ENCODE measurements at places on chromosomes 7 and 10.

DNA sequence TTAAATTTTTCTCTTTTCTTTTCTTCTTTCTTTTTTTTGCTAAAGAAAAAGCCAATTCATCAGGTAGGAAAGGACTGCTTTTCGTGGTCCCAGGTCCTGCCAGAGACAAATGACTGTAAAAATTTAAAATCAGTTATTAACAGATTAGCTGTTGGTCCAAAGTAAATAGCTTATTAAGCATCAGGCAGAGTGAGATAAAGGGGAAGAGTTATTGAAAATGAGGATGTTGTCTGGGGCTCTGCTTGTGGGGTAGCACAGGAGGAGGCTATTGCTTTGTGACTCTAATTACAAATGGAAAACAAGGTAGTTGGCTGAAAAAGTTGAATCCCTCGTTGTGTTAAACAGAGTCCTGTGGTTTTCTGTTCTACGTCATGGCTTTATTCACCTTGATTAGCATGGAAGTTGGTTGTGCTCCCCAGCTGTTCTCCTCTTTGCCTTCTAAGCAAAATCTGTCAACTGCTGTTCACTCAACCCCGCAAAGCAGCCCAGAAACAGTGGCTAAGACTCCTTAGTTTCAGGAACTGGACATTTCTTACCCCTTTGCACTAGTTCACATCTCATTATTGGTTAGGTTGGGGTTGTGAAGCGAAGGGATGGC, 128.9 kb downstream of the SNX10 start:
- DNase-seq, result no peak

- DNase-seq, result no peak
These were observed 29.8 kb downstream of the PDLIM1 start for GRCh38 chr10:95260909-95261552.

GRCh38 chr7:29337546-29338116, 143.1 kb downstream of the CHN2 start:
- DNase-seq, result no peak

DNA sequence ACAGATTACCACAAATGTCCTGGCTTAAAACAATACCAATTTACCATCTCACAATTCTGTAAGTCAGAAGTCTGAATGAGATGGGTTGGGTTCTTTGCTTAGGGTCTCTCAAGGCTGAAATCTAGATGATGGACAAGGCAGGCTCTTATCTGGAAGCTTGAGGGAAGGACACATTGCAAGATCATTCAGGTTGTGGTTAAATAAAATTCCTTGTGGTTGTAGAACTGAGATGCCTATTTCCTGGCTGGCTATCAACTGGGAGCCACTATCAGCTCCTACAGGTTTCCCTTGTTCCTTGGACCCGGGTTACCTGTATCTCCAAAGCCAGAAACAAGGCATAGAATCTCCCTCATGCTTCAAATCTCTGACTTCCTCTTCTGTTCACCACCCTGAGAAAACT, 148.4 kb downstream of the MDFIC start:
- no peak for DNase-seq

DNA sequence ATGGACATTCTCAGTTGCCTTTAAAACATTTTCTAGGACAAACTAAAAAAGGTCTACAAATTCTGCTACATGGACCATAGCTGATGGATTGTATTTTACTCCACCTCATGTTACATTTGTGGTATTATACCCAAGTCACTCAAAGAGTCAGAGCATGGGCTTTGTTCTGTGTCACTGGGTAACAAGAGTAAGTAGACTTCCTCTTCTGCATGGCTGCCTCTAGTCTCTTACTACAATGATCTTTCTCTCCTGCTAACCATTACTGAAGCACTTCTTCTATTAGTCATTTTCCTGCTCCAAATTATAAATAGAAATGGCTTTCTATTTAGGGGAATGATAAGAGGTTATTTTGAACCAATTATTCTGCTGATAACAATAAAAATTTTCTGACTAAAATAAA, 727.4 kb upstream of the NRP1 start:
- DNase-seq, result no peak

GRCh38 chr10:132862485-132863420, 76.8 kb upstream of the NKX6-2 start:
- no peak for DNase-seq
